Naive B cell (primary cell): ENCODE measurements at places on chromosomes 1 and 21. TPM values are rescaled to one million over a fixed set of nuclear protein-coding genes. Genes with fewer than 3 reads are reported as not detected.
A peak's percentile ranks its signal among the peaks of the same experiment; 100 is the strongest.

Gene NBPF4
- polyA plus RNA-seq, result not detected

Gene TBX19
- 4.3 TPM for polyA plus RNA-seq

Gene FAM78B
- polyA plus RNA-seq, result not detected

- no peaks in the 10 kb centered on the region for H3K4me1 ChIP-seq
- H3K27me3 ChIP-seq, result no peaks in the 10 kb centered on the region
- no peak for DNase-seq
- no peak overlapping the region for H3K4me3 ChIP-seq
- H3K36me3 ChIP-seq, result no peaks in the 10 kb centered on the region
- no peak overlapping the region for H3K27ac ChIP-seq
Observed at GRCh38 chr1:61337981-61338848, 255.9 kb downstream of the NFIA start.

- no peak overlapping the region for H3K27ac ChIP-seq
- H3K36me3 ChIP-seq, result no peaks in the 10 kb centered on the region
- no peaks in the 10 kb centered on the region for H3K4me1 ChIP-seq
- H3K27me3 ChIP-seq, result no peaks in the 10 kb centered on the region
Observed at GRCh38 chr1:21594935-21595897, 73.9 kb downstream of the RAP1GAP start.

DNA sequence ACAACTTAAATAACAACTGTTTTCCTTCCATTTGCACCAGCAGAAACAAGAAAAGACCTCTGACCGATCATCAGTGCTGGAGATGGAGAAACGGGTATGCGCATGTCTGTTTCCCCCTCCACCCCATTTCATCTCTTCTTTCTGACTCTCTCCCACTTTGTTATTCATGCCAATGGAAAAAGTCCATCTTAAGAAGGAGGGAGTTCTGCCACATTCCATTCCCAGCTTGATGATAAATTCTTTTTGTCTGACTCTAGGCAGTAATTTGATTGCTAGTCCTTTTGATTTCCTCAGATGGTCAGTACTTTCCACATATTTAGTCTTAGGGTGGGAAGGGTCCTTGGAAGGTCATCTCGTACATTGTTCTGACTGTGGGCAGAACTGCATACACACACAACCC is 142.5 kb downstream of the SYT2 start:
- no peaks in the 10 kb centered on the region for H3K27me3 ChIP-seq
- H3K4me1 ChIP-seq, result peaks cover 35% of the 10 kb centered on the region

- no peak for DNase-seq
- H3K4me1 ChIP-seq, result peaks cover 17% of the 10 kb centered on the region
- peaks cover 27% of the 10 kb centered on the region for H3K27me3 ChIP-seq
- no peak overlapping the region for H3K27ac ChIP-seq
Observed at GRCh38 chr1:115088115-115088778, 1.1 kb downstream of the TSPAN2 start.

DNA sequence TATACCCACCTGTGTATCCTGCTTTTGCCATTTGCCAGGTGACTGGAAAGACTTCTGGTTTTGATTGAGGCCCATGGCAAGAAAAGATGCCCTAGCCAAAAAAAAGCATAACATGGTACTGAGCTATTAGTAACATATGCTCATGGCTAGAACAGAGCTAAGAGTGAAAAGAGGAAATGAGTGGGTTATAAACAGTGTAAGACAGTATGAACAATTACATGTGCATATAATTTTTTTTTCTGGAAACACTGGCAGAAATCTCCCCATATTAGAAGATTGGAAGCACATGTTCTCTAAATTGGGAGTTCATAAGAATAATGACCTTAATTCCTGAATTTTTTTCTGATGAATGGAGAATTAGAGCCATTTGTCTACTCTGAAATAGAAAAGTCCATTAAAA is 41.2 kb upstream of the PDC start:
- H3K27ac ChIP-seq, result no peak overlapping the region
- no peak overlapping the region for H3K4me3 ChIP-seq
- no peaks in the 10 kb centered on the region for H3K36me3 ChIP-seq
- no peak for DNase-seq

- no peak overlapping the region for H3K4me3 ChIP-seq
- no peak for DNase-seq
- no peak overlapping the region for H3K27ac ChIP-seq
- H3K36me3 ChIP-seq, result no peaks in the 10 kb centered on the region
- H3K27me3 ChIP-seq, result no peaks in the 10 kb centered on the region
Observed at GRCh38 chr1:9293241-9293532, 493 bp downstream of the SPSB1 start.

GRCh38 chr21:33266789-33267135 is 595 bp downstream of the IL10RB start:
- H3K4me1 ChIP-seq, result peaks cover 55% of the 10 kb centered on the region
- H3K27me3 ChIP-seq, result no peaks in the 10 kb centered on the region
- peak overlapping the region; percentile 99 for H3K4me3 ChIP-seq
